ENCODE measurements at places on chromosomes 12 and 14. TPM values are rescaled to one million over a fixed set of nuclear protein-coding genes. Genes with fewer than 3 reads are reported as not detected.

Gene LRRC10
- total RNA-seq, result not detected

Gene PAH
- not detected for total RNA-seq

Gene CLEC14A
- not detected for total RNA-seq

Gene PABPN1
- 54.3 TPM for total RNA-seq

Gene SAMD15
- total RNA-seq, result 3.6 TPM

Gene RNU4-1
- total RNA-seq, result under 0.01 TPM

Gene SMIM41
- not detected for total RNA-seq

Gene BIN2
- not detected for total RNA-seq

Gene PLD4
- 0.33 TPM for total RNA-seq

Gene TCL1B
- not detected for total RNA-seq

Gene SMOC1
- total RNA-seq, result 0.33 TPM

Gene PTPRQ
- total RNA-seq, result not detected

Gene OAS1
- total RNA-seq, result 121 TPM

Gene BEGAIN
- 0.93 TPM for total RNA-seq

Gene CCDC38
- total RNA-seq, result not detected

Gene PLEKHG3
- 53.7 TPM for total RNA-seq

Gene GLT1D1
- total RNA-seq, result under 0.01 TPM

Gene ENDOU
- total RNA-seq, result not detected

Gene VCPKMT
- 6.5 TPM for total RNA-seq

Gene CNTN1
- total RNA-seq, result 2.3 TPM

Gene PPP1R13B
- total RNA-seq, result 2.0 TPM

Gene TMEM63C
- total RNA-seq, result under 0.01 TPM

Gene IL22
- not detected for total RNA-seq

Gene KRT3
- total RNA-seq, result not detected

Gene CFAP251
- 2.0 TPM for total RNA-seq

Gene TIMM9
- 32.3 TPM for total RNA-seq

Gene JAG2
- total RNA-seq, result 1.0 TPM

Gene CFAP54
- total RNA-seq, result 0.34 TPM

Gene NXPH4
- total RNA-seq, result 0.62 TPM

Gene ANKRD33
- total RNA-seq, result not detected

Gene ABCD2
- total RNA-seq, result under 0.01 TPM

Gene KDM5A
- total RNA-seq, result 85.8 TPM

Gene ARHGAP9
- total RNA-seq, result not detected

Gene TAS2R30
- total RNA-seq, result 3.4 TPM

Gene BMP4
- 1.8 TPM for total RNA-seq

Gene HCAR2
- total RNA-seq, result not detected

Gene NKX2-1
- total RNA-seq, result not detected

Gene KRT73
- total RNA-seq, result not detected

Gene RPS6KL1
- total RNA-seq, result 3.9 TPM
